Right renal pelvis (tissue), 4 donors: ENCODE measurements at places on chromosomes 5 and 9. TPM values are rescaled to one million over a fixed set of nuclear protein-coding genes. Genes with fewer than 3 reads are reported as not detected.

Gene FOXD4L5
- 0.07 TPM for polyA plus RNA-seq

- no peak for DNase-seq
Observed at GRCh38 chr9:98887918-98888510, 55.7 kb upstream of the COL15A1 start.

DNA sequence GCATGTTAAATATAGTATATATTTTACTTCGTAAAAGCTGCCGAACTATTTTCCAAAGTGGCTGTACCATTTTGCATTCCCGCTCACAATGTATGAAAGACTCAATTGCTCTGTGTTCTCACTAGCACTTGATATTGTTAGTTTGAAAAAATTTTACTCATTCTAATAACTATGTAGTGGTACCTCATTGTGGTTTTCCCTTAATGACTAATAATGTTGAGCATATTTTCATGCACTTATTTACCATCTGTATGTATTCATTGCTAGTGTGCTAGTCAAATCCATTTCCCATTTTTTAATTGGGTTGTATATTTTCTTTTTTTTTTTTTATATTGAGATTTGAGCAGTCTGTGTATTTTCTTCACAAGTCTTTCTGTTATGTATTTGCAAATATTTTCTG is 58.4 kb downstream of the RANBP17 start:
- DNase-seq = no peak

DNA sequence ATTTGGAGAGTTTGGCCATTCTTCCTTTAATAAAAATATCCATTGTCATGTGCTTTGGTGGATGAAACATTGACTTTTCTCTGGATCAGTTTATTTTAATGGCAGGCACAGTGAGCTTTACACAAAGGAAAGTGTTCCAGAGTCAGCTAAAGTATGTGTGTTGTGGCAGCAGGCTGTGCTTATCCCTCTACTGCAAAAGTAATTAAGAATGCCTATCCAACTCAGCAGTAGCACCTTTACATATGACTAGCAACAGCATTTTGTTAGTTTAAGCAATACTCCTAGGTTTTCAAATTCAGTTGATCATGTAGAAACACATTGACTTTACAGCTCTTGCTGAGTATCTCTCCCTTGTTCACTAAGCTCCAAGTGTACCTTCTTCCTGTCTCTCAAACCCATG is 730.5 kb upstream of the RGMB start:
- DNase-seq = no peak

DNA sequence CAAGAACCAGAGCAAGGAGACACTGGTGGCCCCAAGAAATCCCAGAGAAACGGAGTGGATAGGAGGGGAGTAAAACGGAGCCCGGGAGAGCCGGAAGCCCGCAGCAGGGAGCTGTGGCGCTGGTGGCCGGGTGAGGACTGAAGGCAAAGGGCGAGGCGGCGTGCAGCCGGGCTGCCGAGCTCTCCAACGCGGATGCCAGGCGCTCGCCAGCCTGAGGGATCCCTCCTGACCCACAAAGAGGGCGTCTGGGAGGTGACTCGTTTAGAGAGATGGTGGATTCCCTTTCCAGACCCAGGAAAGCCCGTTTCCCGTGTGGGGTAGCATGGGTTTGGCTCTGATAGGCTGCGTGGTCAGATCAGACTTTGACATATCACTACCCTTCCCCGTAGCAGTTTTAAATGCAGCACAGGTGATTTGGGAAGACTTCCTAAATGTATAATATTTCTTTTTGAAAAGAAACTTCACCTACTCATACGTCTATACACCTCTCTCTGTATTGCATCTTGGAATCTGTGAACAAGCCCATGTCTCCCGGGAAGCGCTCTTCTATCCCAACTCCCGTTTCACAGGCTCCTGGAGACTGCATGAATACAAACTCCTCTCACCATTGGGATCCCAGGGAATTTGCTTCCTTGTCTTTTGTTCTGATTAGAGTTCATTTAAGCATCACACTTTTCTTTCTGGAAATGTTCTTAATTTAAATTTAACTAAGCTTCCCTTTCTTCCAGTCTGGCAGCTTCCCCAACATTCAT is 158.1 kb downstream of the C9orf152 start:
- no peak for DNase-seq

GRCh38 chr9:81819859-81820546 is 108.2 kb upstream of the SPATA31D4 start:
- DNase-seq = no peak
